Bone marrow (tissue), 2 donors: ENCODE measurements at places on chromosomes 12 and 14.

GRCh38 chr14:69880044-69880487, 850 bp downstream of the SMOC1 start:
- no peak for DNase-seq

DNA sequence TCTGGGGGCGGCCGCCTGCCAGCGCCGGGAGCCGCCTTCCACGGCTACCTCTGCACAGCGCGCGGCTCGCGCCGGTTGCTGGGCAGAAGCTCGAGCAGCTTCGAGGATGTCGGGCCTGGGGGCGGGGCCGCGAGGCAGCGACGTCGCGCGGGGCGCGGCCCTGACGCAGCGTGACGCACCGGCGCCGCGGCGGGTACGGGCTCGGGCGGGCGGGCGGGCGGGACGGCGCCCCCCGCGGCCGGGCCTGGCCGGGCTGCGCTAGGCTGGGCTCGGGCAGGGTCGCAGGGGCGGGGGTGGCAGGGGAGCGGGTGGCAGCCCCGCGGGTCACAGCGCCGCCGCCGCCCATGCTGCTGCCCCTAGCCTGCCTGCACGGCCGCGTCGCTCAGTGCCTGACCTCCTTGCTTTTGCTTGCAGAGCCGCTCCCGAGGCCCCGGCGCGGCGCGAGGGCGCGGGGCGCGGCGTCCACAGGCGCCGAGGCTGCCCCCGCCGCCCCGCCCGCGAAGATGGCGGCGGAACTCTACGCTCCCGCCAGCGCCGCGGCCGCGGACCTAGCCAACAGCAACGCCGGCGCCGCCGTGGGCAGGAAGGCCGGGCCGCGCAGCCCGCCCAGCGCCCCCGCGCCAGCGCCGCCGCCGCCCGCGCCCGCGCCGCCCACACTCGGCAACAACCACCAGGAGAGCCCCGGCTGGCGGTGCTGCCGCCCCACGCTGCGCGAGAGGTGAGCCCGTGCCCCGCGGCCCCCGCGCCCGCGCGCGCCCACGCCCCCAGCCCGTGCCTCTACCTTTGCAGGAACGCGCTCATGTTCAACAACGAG, at the start of gene BTBD6:
TSS of gene BTBD6 (plus strand) at position 166 of the 814 bp plus-strand sequence. CDS start at position 345, 179 bp downstream.
- peak; percentile 55 for DNase-seq

GRCh38 chr12:10165421-10165820, 6.5 kb downstream of the OLR1 start:
- no peak for DNase-seq

- DNase-seq, result no peak
These were observed 26.8 kb downstream of the CCDC177 start for GRCh38 chr14:69547701-69548348.

DNA sequence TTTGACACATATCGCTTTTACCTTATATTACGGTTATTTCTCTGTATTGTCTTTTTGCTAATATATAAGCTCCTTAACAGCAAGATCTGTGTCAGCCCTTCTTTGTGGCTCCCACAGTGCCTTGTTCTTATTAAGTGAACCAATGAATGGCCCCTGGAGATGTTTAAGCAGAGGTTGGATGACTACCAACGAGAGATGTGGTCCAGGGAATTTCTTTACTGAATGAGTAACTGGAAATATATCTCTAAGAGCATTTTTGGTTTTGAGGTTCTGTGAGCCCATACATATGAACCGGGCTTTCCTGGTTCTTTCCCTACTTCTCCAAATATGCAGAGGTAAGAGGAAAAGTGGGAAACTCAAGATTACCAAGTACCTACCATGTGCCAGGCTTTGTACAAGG, 23.5 kb downstream of the CALCOCO1 start:
- DNase-seq, result no peak

DNA sequence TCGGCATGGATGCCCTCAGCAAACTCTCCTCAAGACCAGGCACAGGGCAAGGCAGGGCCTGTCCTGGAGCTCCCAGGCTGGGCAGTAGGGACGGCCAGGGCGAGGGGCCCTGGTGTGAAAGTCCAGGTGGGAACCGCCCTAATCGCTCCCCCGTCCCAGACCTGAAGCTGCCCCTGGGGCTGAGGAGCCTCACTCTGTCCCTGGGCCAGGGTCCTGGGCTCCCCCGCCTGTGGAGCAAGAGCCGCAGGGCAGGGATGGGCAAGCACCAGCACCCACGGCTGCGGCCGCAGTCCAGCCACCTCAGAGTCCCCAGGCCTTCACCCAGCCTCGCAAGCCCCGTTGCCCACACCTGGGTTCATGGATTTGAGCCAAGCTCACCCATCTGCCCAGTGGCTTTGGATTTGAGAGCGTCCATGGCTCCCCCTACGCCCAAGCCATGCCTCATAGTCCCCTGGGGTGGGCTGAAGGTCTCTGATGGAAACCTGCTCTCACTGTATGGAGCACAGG, 102.4 kb upstream of the C14orf180 start:
- no peak for DNase-seq

GRCh38 chr12:51886021-51886710, 1.7 kb upstream of the ANKRD33 start:
- peak; percentile 17 for DNase-seq

DNA sequence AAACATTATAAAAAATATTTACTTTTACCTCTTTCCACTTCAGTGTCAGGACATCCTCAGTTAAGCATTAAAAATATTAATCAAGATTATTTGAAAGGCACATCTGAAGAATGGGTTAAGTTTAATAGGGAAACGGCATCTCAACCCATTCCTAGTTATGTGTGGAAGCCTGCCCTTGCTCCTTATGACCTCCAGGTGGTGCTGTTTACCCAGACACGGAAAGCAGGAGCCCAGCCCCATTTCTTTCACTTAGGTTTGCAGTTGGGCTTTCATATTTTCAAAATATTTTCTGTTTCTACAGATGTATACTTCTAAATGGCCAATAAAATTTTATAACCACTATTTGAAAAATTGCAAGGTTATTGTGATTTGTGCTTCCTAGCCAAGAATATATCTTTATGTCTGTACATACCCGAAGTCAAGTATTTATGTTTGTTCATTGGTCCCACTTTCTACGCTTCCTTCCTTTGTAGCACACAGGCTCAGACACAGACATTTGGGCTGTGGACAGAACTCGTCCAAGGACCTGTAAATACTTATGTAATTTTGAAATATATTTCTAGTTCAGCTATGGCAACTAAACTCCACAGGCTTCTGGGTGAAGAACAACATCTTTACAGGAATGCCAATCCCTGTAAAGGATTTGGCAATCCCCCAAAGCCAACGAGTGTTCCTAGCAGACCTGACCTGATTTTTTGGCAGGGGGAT, 247.1 kb downstream of the AKAP6 start:
- peak; percentile 21 for DNase-seq

DNA sequence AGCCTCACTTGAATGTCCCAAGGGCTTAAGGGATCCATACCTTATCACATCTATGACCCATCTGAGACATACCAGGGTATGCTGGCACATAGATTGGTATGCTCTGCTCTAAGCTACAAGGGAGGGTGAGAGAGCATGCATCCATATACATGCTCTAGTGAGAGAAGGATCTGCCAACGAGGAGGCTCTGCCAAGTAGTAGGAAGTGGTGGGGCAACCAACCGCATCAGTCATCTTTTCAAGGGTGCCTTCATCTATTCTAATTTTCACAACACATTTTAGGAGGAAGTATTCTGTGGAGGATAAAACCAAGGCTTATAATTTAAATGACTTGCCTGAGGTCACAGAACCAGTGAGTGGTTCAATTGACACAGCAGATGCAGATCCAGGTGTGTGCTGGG, 6.6 kb upstream of the PPM1A start:
- no peak for DNase-seq

DNA sequence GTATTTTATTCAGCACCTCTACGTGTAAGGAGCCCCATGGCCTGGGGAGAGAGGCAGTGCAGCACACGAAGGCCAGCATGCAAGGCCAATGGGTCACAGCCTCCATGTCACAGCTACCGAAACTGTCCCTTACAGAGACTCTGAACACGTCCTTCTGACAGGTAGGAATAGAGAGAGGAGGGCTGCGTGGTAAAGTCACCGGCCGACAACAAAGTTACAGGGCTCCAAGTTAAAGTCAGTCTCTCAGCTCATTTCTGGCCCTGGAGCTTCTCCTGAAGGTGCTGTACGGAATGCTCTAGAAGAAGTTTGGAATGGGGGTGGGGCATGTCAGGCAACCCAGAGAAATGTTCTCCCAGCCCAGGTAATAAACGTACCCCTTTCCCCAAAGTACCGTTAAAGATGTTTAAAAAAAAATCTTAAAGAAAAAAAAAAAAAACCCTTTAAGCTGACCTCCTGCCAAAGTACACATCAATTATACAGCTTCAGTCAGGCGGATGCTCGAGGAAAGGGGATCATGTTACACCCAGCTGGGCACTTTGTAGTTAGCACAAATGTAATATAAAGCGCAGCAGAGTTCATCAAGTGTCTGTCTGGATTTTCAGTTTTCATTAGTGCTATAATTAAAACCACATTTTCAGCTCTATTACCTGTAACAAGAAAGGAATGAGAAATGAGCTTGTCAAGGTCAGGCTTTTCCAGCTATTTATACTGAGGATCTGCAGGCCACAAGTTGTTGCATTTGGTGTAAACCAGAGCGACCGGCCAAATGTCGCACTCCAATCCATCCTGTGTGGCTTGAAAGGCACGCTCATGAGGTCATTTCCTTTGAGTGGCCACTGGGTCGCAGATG, 53.3 kb upstream of the CDKN3 start:
- DNase-seq, result no peak

DNA sequence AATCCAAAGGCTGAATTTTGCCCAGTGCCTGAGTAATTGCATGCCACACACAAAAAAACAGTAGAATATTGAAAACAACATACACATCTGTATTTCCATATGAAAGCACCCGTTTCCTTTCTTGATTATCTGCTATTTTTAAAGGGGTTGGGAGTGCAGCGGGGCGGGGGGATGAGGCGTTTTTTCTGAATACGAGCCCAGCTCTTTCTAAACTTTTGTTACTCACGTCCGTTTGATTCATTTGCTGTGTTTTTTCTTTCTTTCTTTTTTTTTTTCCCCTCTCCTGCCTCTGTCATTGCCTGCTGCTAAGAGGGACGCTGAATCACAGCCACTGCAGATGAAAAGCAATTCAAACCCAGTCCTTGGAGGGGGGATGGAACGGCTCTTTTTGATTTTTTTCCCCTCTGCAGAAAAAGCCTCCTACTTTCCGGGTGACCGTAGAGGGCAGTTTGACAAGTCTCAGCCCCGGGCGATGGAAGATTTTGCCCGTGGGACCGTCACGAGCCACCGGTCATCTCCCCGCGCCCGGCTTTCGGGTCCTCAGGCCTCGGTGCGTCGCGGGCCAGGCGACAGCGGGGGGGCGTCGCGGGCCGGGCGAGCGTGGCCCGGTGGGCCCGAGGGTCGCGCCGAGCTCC, 572 bp upstream of the RASSF8 start:
- peak; percentile 52 for DNase-seq
